Mammary epithelial cell (primary cell): ENCODE measurements at places on chromosomes 12 and 14. TPM values are rescaled to one million over a fixed set of nuclear protein-coding genes. Genes with fewer than 3 reads are reported as not detected.

The OTX2 gene
- not detected for total RNA-seq

The VAMP1 gene
- 1.4 and 2.1 TPM in 2 replicates for total RNA-seq

DNA sequence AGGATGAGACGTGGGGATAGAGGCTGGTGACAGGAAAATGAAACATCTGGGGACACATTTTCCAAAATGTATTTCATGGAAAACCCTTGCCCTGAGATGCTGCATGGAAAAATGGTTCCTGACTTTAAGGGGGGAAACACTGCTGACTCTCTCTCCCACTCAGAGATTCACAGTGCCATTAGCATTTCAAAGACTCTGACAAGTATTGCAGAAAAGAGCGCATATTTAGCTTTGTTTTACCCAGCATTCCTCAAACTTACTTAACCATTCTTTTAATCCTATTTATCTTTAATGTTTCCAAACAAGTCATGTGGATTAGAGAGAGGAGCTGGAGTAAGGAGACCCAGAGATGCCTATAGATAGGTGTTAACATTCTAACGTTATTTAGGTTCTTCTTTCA lies 141.8 kb upstream of the DYRK2 start:
- DNase-seq: no peak

DNA sequence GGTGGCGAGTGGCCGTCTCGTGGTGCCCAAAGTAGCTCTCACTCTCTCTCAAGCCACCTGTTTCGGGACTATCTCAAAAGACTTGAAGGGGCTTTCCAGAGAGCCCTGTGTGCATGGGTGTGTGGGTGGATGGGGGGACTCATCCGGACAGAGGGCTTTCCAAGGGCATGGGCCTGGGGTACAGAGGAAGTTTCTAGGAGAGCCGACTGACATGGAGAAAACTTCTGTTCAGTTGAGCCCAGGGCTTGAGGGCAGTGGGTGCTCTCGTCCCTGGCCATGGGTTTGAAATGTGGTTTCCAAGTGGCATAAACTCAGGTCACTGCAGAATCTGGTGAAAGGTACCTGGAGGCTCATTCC lies 47.4 kb upstream of the MEG3 start:
- no peak for DNase-seq

The CLEC2B gene
- total RNA-seq: 0.17 TPM

- DNase-seq: no peak
Measured at GRCh38 chr14:70177081-70177800, 11.5 kb downstream of the SLC8A3 start.

The ANP32D gene
- not detected for total RNA-seq

The KCNA5 gene
- not detected for total RNA-seq

DNA sequence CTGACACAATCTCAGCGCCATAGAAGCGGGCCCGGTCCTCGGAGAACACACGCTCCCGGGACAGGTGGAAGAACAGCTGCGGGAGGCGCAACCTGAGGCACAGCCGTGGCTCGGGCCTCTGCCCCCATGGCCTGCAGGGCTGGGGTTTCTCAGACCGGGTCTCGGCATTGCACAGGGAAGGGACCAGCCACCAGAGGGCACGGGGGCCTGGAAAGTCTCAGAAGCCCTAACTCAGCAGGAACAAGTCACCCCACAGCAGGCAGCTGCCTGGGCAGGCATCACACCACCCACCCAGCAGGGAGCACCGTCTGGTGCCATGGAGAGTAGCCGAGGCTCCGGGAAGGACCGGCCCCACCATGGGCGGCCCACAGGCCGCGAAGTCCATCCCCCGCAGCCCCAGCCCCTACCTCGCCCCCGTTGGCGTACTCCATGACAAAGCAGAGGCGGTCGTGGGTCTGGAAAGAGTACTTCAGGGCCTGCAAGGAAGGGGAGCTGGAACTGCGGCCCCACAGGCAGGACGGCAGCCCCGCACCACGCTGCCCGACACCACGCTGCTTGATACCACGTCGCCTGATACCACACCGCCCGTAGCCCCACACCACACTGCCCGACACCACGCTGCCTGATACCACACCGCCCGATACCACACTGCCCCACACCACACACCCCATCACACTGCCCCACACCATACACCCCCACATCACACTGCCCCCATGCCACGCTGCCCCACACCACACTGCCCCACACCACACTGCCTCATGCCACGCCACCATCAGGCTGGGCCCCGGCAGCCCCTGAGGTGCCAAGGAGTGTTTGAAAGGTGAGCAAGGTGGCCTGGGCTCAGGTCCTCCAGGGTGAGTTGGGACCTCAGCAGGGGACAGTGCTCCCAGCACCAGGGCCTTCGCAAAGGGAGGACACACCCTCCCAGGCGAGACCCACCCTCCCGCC lies 20.8 kb downstream of the SIVA1 start:
- DNase-seq: no peak
